ENCODE measurements at places on chromosomes 11 and 22. TPM values are rescaled to one million over a fixed set of nuclear protein-coding genes. Genes with fewer than 3 reads are reported as not detected.

- H3K27me3 ChIP-seq = no peaks in the 10 kb centered on the region
- no peak overlapping the region for H3K4me3 ChIP-seq
- no peaks in the 10 kb centered on the region for H3K4me1 ChIP-seq
- no peaks in the 10 kb centered on the region for H3K36me3 ChIP-seq
Observed at GRCh38 chr11:114942207-114942606, 263.9 kb downstream of the NXPE2 start.

DNA sequence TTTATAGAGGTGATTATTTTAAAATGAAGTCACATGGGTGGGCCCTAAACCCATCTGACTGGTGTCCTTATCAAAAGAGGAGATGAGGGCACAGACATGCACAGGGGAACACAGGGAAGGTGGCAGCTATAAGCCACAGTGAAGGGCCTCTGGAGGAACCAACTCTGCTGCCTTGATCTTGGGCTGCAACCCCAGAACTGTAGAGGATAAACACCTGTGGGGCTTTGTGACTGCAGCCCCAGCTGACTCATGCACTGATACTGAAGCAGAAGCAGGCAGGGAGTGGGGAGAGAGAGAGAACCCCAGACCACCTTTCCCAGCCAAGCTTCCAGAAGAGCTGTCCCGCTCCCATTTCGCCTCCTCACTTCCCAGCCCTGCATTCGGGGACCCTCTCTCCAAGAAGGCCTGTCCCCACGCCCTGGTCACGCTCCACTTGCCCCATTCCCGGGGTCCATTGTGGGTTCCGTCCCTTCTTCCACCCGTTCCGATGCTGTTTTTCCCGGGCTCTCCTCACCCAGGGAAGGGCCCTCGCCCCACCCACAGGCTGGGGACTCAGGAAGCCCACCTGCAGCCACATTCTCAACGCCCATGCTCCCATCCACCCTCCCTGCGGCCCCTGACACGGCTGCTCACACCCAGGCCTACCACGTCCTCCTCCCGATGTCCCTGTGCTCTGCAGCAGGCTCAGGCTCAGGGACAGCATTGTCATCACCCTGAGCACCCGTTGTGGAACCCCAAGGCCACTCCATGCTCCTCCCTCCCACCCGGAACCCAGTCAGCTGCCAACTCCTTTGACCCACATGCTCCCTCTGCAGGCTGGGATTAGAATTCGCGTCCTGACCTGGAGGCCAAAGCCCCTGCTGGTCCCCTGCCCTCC lies 90.8 kb upstream of the SHANK2 start:
- no peak overlapping the region for H3K27ac ChIP-seq
- DNase-seq = peak; percentile 53
- H3K27me3 ChIP-seq = peaks cover 47% of the 10 kb centered on the region
- no peaks in the 10 kb centered on the region for H3K36me3 ChIP-seq
- H3K4me1 ChIP-seq = no peaks in the 10 kb centered on the region

DNA sequence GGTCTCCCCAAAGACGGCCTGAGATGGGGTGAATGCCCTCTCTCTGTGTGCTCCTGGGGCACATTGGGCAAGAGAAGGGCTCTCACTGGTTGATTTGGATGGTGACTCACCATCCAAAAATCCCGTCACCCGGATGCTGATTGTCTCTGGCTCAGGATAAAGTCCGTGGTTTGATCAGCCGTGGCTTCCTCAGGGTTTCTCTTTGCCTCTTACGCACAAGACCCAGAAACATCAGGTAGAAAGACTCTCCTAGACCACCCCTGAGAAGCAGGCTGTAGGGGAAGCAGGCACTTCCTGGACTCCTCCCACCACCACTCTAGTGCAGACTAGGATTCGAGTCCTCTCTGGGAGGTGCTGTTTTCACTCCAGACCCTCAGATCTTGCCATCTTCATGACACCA lies 176.1 kb upstream of the NCAM1 start:
- H3K4me1 ChIP-seq = 0 out of 2 replicates have a peak, but pooled peaks cover 4% of the 10 kb centered on the region
- H3K27me3 ChIP-seq = no peaks in the 10 kb centered on the region

- no peak overlapping the region for H3K4me3 ChIP-seq
- no peaks in the 10 kb centered on the region for H3K4me1 ChIP-seq
- no peak for DNase-seq
- H3K36me3 ChIP-seq = no peaks in the 10 kb centered on the region
- no peak overlapping the region for H3K27ac ChIP-seq
Observed at GRCh38 chr11:115707180-115707905, 203.1 kb upstream of the CADM1 start.

GRCh38 chr22:25555586-25555985 lies 8.9 kb upstream of the GRK3 start:
- H3K27ac ChIP-seq = no peak overlapping the region
- H3K4me3 ChIP-seq = no peak overlapping the region
- no peaks in the 10 kb centered on the region for H3K36me3 ChIP-seq

GRCh38 chr11:83764643-83765042 lies 478.5 kb upstream of the CCDC90B start:
- H3K36me3 ChIP-seq = no peaks in the 10 kb centered on the region
- no peak for DNase-seq
- H3K4me1 ChIP-seq = no peaks in the 10 kb centered on the region
- no peaks in the 10 kb centered on the region for H3K27me3 ChIP-seq
- H3K27ac ChIP-seq = no peak overlapping the region
- no peak overlapping the region for H3K4me3 ChIP-seq

DNA sequence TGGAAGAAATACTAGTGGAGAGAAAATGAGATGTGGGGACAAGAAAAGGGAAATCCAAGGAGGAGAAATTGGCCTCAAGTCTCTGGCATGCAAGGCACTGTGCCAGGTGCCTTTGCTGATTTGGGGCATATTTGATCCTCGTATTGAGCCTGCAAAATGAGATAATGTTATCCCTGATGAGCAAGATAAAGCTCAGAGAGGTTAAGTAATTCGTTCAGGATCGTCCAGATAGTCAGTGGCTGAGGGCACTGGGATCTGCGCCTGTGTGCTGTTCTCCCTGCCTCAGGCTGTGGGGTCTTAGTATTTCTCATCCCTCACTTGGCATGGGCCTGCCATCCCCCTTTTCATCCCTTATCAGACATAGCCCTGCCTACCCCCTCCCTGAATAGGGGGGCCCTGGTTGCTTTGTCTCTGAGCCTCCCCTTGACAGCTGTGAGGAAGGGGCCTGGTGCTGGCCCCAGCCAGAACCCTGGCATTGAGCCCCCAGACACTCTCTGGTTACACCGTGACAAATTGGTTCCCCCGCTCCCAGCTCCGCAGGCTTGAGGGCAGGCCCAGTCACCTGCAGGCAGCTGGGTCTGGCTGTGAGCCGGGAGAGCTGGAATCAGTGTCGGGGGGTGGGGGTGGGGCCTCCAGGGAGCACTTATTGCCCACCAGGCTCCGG lies 85.7 kb downstream of the NECTIN1 start:
- no peak overlapping the region for H3K4me3 ChIP-seq
- H3K27ac ChIP-seq = no peak overlapping the region
- H3K4me1 ChIP-seq = no peaks in the 10 kb centered on the region
- no peaks in the 10 kb centered on the region for H3K36me3 ChIP-seq
- H3K27me3 ChIP-seq = 0 out of 2 replicates have a peak, but pooled peaks cover 6% of the 10 kb centered on the region
- DNase-seq = no peak

DNA sequence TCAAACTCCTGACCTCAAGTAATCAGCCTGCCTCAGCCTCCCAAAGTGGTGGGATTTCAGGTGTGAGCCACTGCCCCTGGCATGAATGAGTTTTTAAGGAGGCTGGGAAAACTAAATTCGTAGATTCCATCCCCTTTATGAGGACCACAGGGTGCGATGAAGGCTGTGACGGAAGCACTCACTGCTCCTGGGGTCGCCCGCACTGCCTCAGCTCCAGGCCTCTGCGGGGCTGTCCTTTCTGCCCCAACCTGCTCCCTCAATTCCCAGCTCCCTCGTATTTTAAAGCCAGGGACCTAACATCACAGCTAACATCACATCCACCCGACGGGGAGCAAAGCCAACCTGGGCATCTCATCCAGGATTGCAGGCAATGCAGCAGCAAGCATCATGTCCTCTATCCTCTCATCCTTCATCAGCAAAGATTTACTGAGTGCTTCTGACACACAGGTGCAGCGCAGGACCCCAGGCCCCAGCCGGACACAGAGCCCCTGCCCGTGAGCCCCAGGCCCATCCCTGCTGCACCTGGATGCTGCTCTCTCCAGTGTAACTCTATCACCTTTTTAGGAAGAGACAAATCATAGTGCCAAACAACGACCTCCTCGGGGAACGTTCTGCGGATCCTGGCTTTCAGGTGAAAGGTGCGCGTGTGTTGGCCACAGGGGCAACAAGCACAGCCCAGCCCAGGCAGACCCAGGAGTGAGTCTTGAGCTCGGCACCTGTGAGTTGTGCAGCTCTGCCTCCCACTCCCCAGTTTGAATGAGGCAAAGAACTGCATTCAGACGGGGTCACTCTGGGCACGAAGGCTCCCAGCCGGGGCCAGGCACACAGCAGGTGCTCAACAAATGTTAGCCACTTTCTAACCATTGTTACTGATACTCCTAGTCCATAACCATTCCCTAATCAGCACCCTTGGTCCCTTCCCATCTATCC lies 134.3 kb downstream of the CRYBB2 start:
- H3K4me1 ChIP-seq = no peaks in the 10 kb centered on the region
- no peak overlapping the region for H3K4me3 ChIP-seq
- no peak overlapping the region for H3K27ac ChIP-seq

DNA sequence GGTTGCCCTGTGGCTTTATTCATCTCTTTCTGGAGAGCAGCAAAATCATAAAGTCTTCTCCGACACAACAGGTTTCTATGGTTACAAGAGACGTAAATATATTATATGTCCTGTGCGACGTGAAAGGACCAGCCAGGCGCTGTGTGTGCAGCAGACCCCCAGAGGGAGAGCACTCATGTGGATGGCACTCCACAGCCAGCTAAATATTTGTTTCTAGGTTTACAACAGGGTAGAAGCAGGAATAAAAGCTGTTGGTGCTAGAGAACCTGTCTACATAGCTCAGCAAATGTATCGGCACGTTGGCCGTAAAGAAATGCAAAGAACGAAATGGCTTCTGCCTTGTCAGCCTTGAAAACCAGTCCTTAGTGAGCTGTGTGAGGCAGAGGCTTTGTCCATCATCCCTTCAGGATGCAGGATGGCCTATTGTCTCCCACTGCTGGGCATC lies 133.8 kb upstream of the PITPNB start:
- DNase-seq = no peak
- no peaks in the 10 kb centered on the region for H3K27me3 ChIP-seq
- no peak overlapping the region for H3K4me3 ChIP-seq

DNA sequence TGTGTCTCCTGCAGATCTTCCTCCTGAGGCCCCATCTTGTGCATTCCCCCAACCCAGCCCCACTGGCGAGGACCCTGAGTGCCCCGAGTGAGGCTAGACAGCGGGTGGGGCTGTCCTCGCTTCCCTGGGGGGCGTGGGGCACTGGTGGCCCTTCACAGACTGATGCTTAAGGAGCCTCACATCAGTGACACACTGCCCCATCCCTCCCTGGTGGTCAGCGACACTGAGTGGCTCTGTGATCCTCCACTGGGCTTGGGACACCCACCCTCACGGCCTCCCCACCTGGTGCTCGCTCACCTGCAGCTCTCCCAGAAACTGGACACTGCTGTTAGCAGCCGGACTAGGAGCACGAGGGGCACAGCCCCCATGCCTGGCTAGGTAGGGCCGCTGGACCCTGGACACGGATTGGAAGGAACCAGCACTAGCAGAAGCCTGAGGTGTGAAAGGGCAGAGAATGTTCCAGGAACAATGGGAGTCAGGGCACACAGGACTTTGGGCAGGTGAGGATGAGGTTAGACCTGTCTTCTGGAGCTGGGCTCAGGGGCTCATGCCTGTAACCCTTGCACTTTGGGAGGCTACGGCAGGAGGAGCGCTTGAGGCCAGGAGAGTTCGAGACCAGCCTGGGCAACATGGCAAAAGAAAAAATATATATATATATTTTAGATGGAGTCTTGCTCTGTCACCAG lies 23.2 kb upstream of the TXNRD2 start:
- no peaks in the 10 kb centered on the region for H3K36me3 ChIP-seq
- no peak overlapping the region for H3K27ac ChIP-seq
- no peak for DNase-seq
- H3K4me1 ChIP-seq = peaks cover 15% of the 10 kb centered on the region

DNA sequence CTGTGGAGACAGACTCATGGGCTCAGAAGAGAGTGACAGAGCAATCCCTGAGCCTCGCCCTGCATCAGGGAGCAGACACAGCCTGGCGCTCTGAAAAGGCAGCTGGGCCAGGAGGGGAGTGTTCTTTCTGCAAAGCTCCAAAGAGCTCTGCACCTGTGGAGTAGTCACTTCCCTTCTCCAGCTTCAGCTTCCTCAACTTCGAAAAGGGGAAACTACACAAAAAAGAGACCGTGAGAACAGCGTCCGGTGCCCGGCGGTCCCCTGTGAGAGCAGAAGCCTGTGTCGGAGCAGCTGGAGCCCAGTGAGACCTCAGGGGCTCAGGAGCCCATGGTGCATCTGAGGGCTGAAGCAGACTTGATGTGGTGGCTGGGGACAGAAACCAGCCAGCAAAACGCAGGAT lies 35.1 kb downstream of the TP53I11 start:
- H3K4me1 ChIP-seq = no peaks in the 10 kb centered on the region
- no peak overlapping the region for H3K4me3 ChIP-seq
- DNase-seq = no peak
- H3K27ac ChIP-seq = no peak overlapping the region

- no peaks in the 10 kb centered on the region for H3K27me3 ChIP-seq
- no peaks in the 10 kb centered on the region for H3K36me3 ChIP-seq
- DNase-seq = no peak
- no peak overlapping the region for H3K27ac ChIP-seq
Observed at GRCh38 chr11:15944460-15944859, 411.9 kb downstream of the SOX6 start.

DNA sequence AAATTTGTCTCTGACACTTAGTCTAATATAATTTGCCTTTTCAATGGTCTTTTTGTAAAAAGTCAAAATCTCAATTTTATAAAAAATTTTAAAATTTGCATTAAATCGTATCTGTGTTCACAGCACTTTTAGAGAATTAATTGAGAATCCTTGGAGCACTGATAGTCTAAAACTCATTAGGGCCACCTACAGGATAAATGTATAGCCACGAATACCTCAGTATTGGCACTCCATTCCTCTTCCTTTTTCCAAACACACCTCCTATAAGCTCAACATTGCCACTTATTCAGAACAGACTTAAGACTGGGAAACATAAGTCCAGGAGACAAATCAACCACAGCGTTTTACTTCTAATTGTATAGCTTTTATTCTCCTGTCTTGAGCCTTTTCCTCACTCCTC lies 776.0 kb upstream of the ARHGAP42 start:
- no peaks in the 10 kb centered on the region for H3K4me1 ChIP-seq
- H3K27me3 ChIP-seq = no peaks in the 10 kb centered on the region
- DNase-seq = no peak
- no peak overlapping the region for H3K27ac ChIP-seq
- H3K36me3 ChIP-seq = no peaks in the 10 kb centered on the region
- H3K4me3 ChIP-seq = no peak overlapping the region

Gene RFPL3
- not detected for total RNA-seq

Gene PTPMT1
- 74.8 TPM for total RNA-seq

Gene PYGM
- total RNA-seq = 1.6 TPM

Gene FGF3
- not detected for total RNA-seq

Gene OR2AG1
- total RNA-seq = not detected

Gene ZP1
- total RNA-seq = not detected

Gene EIF3D
- 270 TPM for total RNA-seq

Gene OR4D6
- not detected for total RNA-seq

Gene KCNA4
- not detected for total RNA-seq

Data from PC-9 (cell line).